Stimulated activated CD4-positive, alpha-beta T cell treated with anti-CD3 and anti-CD28 coated beads, TNF-alpha, amount 100 ng/mL, for 1 hour (primary cell): ENCODE measurements at places on chromosomes 4 and X.

- no peak for DNase-seq
Observed at GRCh38 chrX:52574416-52575275, 57.8 kb upstream of the XAGE1B start.

GRCh38 chrX:121283921-121284320 lies 236.5 kb downstream of the GLUD2 start:
- DNase-seq: no peak

- no peak for DNase-seq
Observed at GRCh38 chr4:153471698-153472093, 5.5 kb downstream of the TMEM131L start.

DNA sequence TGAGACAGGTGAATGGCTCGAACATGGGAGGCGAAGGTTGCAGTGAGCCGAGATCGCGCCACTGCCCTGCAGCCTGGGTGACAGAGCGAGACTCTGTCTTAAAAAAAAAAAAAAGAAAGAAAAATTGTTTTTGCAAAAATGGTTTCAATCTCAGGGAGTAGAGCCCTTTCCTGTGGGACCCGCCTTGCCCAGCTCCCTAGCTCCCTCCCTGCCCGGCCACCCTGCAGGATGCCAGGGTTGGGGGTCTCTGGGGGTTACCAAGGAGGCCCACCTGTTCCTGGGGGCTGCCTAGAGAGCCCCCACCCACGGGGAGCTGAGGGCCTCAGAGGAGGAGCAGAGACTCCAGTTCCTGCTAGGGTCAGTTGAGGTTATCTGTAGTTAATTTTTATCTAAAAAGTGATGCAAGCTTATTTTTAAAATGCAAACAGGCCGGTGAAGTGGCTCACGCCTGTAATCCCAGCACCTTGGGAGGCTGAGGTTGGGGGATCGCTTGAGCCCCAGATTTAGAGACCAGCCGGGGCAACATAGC lies 18.7 kb upstream of the PLCXD1 start:
- no peak for DNase-seq

DNA sequence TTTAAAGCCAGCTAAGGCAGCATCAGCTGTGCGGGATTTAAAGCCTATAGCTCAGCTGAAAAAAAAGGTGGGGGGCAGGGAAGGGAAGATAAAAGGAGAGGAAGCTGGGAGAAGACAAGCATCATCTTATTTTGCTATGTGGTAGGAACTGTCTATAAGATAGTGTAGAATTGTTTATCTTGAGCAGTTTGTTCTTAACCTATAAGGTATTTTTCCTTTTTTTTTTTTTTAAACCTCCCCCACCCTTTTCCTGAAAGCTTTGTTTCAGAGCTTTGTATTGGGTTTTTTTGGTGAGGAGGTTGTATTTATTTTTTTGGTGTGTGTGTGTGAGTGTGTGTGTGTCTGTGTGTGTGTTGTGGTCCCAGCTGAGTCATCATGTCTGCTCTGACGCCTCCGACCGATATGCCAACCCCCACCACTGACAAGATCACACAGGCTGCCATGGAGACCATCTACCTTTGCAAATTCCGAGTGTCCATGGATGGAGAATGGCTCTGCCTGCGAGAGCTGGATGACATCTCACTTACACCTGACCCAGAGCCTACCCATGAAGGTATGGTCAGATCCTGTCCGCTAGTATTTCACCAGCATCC lies 531 bp downstream of the RUFY3 start:
- no peak for DNase-seq

DNA sequence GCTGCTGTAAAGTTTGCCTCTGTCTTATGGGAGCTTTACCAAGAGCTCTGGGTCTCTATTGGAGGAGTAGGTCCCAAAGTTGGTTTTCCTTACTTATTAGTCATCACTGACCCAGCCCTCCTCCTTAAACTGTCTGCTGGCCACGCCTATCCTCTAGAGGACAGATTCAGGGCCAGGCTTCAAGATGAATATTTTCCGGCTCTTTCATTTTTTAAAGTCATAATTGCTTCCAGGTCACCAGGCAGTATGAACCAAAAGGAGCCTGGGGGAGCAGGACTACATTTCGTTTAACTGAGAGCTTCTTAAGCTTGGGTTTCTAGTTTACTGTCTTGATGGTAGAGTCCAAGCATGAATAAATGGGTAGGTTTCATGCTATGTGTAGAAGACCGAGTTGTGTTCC lies 13.7 kb downstream of the BCORL1 start:
- no peak for DNase-seq

DNA sequence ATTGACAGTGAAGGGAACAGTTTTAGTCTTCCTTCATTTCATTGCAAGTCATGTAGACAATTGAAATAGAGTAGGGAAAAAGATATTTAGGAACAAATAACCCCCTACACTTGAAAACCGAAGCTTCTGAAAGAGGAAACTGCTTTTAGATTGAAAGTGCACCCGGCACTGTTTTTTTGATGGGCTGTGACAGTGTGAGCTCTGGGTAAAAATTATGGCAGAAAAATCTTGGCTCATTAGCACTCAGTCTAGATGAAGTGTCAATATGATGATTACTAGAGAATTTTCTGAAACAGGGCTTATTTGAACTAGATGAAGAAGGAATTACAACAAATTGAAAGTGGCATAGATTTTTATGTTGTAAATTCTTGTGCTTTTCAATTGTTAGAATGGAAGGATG lies 1132.4 kb downstream of the RAPGEF2 start:
- DNase-seq: no peak

- no peak for DNase-seq
Observed at GRCh38 chr4:51878431-51878830, 35.5 kb downstream of the DCUN1D4 start.

- no peak for DNase-seq
Observed at GRCh38 chr4:170089668-170090351, at the start of gene AADAT. Gene AADAT, minus strand, starts transcription at chr4:170089956. Its CDS starts 266 bp downstream, at chr4:170089690.

DNA sequence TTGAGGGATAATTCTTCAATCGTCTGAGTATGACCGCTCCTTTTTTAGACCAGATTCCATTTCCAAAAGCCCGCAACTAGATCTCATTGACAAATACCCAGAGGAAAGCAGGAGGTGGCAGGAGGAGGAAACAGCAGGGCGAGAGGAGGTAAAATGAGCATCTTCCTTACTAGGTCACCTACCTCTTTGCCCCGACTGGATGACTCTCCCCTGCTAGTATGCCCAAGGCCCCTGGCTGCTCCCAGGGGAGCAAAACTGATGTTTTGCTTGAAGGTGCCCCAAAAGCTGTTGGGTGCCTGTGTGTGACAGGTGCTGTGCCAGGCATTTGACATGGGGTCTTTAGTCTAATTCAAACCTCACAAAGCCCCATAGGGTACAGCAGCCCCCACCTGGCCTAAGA lies 48.9 kb downstream of the C4orf50 start:
- no peak for DNase-seq

DNA sequence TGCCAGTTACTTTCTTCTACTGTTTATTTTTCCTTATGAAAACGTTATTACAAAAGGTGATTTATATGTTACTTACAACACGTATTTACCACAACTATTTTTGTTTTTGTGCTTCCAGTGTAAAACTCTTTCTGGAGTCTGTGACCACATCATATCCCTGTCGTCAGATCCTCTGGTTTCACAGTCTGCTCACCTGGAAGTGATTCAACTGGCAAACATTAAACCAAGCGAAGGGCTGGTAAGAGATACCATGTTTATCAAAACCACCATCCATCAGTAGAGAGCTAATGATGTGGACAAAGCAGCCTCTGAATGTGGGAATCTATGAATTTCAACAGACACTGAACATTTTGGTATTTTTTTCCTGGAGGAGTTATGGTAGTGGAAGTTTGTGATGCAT lies 116.1 kb downstream of the CNKSR2 start:
- DNase-seq: no peak

DNA sequence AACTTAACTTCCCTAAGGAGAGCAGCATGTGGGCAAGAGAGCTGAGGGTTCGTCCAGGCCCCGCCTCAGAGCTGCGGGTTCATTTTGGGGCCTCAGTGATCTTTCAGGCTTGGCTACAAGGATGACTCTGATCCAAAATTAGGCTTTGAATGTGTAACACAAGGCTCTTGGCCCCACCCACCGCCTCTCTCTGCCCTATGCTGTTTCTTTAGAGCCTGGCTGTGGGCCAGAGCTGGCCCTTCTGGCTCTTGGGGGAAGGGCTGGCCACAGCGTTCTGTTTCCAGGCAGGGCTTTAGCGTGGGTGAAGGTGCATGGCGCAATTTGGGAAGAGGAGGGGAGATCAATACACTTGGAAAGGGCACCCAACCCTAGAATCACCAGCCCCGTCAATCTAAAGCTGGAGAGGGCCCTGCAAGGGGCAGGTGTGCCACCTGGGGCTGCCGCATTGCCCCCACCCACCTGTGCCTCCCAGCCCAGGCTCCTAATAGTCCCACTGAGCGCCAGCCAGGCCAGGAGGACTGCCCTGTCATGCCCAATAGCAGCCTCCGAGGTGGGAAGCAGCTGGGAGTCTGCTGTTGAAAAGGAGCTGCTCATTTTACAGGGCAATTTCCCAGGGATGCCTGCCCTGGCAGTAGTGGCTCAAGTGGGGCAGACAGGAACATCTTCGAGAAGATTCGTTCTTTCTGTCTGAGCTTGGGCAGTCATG lies 84.5 kb upstream of the MAML3 start:
- DNase-seq: no peak

GRCh38 chr4:17376205-17376604 lies 135.7 kb downstream of the QDPR start:
- no peak for DNase-seq

- DNase-seq: no peak
Observed at GRCh38 chrX:136933611-136934145, 53.2 kb upstream of the RBMX start.

DNA sequence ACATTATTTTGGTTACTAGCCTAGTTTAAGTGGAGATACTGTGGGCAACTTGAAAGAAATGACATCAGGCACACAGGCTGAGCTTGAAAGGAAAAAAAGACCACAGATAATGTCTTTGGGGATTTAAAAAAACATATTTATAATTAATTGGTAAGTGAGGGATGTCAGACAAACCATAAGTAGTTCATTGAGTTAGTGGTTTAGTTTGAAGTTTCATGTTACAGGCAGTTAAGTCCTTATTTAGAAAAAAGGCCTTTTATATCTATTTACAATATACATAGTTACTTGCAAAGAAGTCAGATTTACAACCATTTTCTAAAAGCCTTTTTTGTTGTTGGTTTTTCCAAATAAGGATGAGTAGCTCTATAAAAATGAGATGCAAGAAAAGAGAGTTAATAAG lies 89.2 kb downstream of the CDS1 start:
- DNase-seq: no peak

DNA sequence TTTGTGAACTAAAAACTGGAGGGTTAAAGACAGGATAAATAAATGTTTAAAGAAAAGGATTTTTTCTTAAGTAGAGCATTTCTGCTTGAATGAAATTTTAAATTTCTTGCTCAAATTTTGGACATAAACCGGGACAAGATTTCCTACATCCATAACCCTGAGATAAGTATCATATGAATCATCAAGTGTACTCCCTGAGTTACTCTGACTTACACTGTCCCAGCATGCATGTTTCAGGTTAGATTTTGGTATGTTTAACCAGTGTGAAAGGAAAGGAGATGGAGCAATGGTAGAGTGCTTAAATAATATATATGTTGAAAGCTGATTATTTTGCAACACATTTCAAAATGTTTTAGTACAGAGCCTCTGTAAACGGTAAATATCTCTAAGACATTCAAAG lies 175.2 kb downstream of the ADGRL3 start:
- no peak for DNase-seq

DNA sequence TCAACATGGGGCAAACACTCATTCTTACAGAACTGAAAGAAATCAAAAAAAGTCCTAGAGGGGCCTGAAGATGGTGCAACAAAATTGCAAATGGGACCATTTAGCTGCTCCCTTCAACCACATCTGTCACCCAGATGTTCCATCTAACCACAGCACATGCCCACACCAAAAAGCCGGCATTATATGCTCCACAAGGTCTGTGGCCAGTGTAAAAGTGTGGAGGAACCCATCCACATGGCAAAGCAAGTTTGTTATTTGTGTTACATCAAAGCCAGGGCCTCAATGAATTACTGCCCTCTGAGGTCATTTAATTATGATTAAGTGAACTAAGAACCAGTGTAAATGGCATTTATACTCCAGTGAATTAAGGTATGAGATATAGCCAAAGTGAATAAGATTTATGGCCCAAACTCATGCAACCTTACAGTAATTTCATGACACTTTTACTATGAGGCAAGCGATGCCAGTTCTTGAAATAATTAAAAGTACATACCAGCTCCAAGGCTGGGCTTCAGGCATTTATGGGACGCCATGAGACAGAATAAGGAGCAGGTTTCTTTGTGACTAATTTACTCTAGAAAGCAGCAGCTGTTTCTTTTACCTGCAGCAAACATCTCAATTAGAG lies 48.7 kb upstream of the FGF16 start:
- no peak for DNase-seq

GRCh38 chrX:132059973-132060540 lies 37.0 kb downstream of the STK26 start:
- DNase-seq: no peak

DNA sequence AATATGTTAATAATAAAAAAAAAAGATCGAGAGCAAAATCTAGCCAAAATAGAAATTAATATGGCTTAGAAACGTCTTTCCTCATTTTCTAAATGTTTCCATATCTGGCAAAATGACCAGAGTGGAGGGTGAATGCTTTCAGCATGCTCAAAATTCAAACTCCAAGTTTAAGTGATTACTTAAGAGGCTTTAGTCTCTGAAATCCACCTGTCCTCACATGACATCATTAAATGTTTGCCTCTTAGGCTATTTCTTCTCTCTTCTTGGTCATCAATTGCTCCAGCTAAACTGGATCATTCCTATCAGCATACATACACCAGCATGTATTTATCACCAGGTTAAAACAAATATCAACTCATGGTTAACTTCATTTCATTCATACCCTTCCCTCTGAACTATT lies 54.5 kb upstream of the ATXN3L start:
- no peak for DNase-seq

- peak; percentile 25 for DNase-seq
Observed at GRCh38 chrX:154804957-154805695, at the start of gene MPP1. Gene MPP1, minus strand, starts transcription at chrX:154805485. Its CDS starts 112 bp downstream, at chrX:154805373.

GRCh38 chr4:100977274-100977673 lies 370.1 kb downstream of the PPP3CA start:
- DNase-seq: no peak

- no peak for DNase-seq
Observed at GRCh38 chr4:113987382-113987941, 8.0 kb upstream of the ARSJ start.

DNA sequence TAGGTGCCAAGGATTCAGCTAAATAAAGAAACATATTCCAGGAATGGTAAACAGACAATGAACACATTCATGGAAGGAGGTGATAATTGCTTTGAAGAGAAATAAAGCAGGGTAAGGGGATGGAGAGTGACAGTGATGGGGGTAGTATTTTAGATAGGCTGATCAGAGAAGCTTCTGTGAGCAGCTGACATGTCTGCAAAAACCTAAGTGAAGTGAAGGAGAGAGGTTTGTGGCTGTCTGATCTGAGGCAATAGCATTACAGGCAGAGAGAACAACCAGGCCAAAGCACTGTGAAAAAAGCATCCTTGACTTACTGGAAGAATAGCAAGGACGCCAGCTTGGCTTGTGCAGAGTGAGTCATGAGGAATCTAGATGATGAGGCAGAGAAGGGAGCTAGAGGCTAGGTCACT lies 271.9 kb upstream of the GATB start:
- DNase-seq: no peak

- no peak for DNase-seq
Observed at GRCh38 chr4:131207589-131207988, 1941.5 kb upstream of the PCDH10 start.
